KG1 (cell line): ENCODE measurements at places on chromosomes 7 and 10.

GRCh38 chr10:71237843-71238623, 25.7 kb downstream of the UNC5B start:
- DNase-seq, result no peak

GRCh38 chr7:50531401-50531911, 33.7 kb downstream of the DDC start:
- no peak for DNase-seq

GRCh38 chr10:79301754-79302530, 45.3 kb upstream of the PPIF start:
- DNase-seq, result no peak

DNA sequence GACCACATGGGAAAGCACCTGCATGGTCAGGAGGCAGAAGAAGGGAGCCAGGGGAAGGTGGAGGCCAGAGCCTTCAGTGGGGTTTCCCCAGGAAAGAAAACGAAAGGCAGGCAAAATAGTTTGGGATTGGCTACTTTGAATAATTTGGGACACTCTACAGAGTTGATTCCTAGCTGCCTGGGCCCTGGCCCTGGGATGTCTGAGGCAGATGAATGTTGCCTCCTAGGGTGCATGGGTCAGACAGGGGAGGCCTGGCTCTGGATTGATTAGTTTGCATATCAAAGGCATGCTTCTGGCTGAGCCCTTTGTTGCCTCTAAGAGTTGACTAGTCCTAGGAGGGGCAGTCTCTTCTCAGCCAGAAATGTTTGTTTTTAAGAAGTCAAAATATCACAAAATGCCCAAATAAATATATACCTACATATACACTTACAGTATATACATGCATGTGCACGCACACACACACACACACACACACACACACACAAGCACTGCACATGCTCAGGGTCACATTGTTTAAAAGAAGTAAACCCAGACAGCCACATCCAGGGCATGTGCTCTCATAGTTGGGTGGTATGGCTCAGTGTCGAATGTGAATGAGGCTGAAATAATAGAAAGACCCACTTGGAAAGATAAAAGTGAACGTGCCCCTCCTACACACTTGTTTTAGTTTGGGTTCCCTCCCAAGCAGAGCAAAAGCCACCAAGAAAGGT, 184.2 kb downstream of the GPAM start:
- no peak for DNase-seq

DNA sequence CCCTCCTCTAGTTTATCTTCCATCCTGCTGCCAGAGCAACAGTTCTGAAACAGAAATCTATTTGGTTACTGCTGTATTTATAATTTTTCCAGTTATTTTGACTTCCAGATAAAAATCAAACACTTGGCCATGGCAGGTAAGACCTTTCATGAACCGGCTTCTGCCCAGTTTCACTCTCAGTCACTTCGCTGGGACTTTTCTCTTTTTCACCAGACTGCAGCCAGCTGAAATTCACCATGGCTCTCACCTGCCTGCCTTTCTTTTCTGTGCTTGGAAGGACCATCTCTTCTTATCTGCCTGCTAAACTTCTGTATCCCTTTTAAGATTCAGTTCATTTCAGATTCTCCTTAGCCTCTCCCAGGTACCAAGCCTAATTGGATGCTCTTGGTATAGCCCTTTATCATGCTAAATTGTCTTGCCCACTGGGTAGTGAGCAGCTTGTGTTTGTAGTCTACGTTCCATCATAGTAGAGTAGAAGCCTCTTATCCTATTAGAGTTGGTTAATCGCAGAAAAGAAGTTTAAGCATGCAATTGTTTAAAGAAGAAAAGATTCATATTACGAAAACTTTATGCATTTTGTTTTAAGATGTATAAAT, 71.7 kb downstream of the TAF3 start:
- no peak for DNase-seq

DNA sequence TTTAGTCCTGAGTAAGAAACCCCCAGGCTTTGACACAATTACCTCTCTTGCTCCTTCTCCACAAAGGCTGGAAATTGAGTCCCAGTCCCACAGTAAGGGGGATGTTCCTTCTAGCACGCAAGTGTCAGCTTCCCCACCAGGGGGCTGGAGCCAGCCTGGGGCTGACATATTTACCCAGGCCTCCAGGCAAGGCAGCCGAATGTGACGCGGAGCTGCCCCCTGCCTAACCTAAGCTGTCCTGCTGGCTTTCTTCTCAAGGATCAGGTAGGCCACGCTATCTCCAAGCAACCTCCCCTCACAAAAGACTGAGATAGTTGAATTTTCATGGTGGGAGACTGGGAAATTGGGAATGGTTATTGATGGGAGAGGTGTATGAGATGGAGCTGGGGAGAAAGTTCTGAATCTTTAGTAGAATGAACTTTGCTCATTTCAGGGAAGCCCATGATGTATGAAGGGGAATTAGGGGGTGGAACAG, 19.2 kb upstream of the BMPER start:
- DNase-seq, result no peak

GRCh38 chr7:158723266-158723665, 18.7 kb upstream of the NCAPG2 start:
- no peak for DNase-seq

- DNase-seq, result no peak
Measured at GRCh38 chr7:2482725-2483451, 6.7 kb upstream of the GRIFIN start.

- DNase-seq, result no peak
Measured at GRCh38 chr7:25735674-25736242, 416.2 kb upstream of the NFE2L3 start.

GRCh38 chr10:107033799-107034422, 130.6 kb downstream of the SORCS1 start:
- DNase-seq, result no peak

GRCh38 chr7:47724335-47724982, 142.5 kb upstream of the TNS3 start:
- no peak for DNase-seq
